ENCODE measurements at places on chromosomes 2 and 18.

- no peak for DNase-seq
These were observed 172.2 kb upstream of the SETBP1 start for GRCh38 chr18:44508474-44508873.

DNA sequence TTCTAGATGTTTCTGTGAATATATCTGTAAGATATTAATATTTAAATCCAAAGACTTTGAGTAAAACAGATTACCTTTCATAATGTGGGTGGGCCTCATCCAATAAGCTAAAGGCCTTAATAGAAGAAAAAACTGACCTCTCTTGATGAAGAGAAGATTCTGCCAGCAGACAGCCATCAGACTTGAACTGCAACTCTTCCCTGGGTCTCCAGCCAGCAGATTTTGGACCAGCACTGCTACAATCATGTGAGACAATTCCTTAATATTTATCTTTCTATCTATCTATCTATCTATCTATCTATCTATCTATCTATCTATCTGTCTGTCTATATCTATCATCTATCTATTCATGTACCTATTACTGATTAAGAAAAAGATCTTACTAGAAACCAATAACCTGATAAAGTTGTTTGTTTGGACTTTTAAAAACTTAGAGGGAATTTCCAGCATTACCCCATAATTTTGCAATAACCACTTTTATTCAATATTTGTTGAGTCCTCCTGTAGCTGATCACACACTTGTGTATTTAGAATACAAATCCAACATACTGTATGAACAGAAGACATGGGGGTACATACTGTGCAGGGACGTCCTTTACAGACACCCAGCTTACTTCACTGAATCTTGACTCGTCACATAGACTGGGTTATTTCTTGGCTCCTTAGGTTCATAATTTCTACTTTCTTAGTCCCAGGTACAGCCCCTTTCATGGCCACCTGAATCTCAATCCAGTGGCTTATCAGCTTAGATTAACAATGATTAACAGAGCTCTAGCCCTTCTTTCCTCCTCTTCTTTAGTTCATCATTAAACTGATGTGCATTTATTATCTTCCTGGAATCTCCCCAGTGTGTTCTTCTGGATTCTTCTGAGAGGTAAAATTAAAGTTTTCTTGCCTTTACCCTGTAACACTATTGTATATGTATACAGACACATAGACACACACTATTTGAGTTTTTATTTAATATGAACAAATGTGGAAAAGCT, 27.2 kb upstream of the STAT4 start:
- DNase-seq: peak; percentile 19

GRCh38 chr18:66900837-66901236, 296.9 kb upstream of the CDH19 start:
- no peak for DNase-seq

DNA sequence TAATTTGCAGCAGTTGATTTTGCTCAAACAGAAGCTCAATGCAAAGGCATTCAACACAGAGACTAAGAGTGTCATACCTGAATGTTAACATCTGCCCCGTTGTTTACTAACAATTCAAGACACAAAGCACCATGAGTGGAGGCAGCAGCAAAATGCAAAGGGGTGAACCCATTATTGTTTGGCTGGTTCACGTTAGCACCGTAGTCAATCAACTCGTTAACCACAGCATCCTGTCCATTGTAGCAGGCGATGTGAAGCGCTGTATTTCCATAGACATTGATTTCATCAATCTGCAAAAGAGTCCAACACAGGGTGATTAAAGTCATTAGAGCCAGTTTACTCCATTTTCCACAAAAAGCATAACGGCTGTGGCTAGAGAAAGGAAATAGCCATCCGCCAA, 189.3 kb downstream of the ANKRD44 start:
- no peak for DNase-seq

- DNase-seq: no peak
These were observed 272.8 kb downstream of the TWIST2 start for GRCh38 chr2:239120664-239121063.

GRCh38 chr2:30778611-30779010, 28.6 kb downstream of the CAPN13 start:
- no peak for DNase-seq

- no peak for DNase-seq
These were observed 36.0 kb downstream of the RBMS1 start for GRCh38 chr2:160457588-160457987.
